ENCODE measurements at places on chromosomes 5 and 9. TPM values are rescaled to one million over a fixed set of nuclear protein-coding genes. Genes with fewer than 3 reads are reported as not detected.

GRCh38 chr5:68652534-68652965 is 437.0 kb downstream of the PIK3R1 start:
- DNase-seq: peak; percentile 14

DNA sequence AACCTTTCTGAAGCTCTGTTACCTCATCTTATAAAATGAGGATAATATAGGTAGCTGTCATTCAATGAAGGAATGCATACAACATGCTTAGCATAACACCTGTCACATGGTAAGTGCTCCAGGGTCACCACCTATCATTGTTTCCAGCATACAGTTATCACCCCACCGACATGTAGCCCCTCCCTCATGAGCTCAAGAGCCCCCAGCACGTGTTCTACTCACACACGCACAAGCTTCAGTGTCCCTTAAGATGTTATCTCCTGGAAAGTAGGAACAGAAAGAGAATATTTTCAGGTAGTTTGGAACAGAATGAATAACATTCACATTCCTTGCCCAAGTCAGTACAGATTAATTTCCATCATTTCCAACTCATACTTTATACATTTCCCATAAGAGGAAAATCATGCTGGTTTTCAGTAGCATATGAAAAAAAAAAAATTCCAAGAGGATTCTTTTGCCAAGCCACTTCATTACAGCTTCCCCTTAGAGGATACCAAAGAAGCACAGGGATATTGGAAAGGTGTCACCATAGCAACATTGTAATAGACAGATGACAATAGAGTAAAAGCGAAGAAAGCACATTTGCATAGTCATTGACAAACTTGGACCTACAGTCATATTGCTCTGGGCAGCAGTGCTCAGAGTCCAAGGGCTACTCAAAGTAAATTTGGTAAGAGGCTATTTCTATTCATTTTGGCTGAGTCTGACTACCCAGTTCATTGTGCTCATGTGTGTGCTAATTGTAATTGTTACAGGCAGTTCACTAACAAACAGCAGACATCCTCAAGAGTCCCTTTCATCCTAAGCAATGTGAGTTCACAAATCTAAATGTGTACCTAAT is 1.5 kb upstream of the MOB3B start:
- no peak for DNase-seq

DNA sequence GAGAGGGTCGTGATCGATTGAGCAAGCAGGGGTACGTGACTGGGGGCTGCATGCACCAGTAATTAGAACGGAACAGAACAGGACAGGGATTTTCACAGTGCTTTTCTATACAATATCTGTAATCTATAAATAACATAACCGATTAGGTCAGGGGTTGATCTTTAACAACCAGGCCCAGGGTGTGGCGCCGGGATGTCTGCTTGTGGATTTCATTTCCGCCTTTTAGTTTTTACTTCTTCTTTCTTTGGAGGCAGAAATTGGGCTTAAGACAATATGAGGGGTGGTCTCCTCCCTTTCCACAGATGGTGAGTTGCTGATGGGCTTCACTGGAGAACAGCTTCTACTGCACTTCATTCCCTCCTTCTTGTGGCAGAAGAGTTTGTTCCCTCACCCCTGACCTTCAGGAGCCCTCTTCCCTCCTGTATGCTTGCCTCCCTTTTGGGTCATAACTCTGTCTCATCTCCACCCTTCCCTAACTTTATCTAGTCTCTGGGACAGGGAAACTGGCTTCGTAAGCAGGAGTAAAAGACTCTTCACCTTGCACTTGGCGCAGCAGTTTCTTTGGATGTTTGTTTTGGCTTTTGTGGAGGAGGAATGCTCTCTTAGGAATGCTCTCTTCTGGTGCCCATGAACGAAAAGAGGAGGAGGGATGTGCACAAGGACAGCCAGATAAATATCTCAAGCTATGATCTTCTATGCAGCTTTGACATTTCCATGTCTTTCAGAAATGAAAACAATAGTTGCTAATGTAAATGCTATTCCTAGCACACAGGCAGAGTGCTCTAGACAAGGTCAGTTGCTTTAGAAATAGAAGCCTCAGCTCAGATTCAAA is 139.8 kb upstream of the RPS23 start:
- no peak for DNase-seq

Gene ATG12
- 42.6 TPM for total RNA-seq

DNA sequence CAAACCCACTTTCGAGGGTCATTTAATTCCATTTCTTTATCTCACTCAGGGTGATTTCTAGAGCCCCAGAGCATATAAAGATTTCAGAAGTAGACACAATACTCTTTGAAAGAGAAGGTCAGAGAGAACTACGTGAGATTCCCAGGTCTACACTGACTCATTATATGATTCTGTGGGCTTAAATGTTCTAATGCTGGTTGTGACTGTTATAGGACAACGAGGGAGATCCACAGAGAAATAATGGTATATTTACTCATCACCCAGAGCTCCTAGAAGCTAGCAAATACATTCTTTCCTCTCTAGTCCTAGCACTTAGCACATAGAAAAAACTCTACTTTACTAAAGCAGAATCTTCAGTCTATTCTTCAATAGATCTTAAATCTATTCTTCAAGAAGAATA is 39.4 kb upstream of the GRAMD2B start:
- DNase-seq: no peak

Gene IFNA21
- total RNA-seq: not detected

Gene CDC20B
- total RNA-seq: not detected

Gene ZNF354B
- 20.2 TPM for total RNA-seq
